ENCODE measurements at places on chromosomes 1 and 21.
A peak's percentile ranks its signal among the peaks of the same experiment; 100 is the strongest.

DNA sequence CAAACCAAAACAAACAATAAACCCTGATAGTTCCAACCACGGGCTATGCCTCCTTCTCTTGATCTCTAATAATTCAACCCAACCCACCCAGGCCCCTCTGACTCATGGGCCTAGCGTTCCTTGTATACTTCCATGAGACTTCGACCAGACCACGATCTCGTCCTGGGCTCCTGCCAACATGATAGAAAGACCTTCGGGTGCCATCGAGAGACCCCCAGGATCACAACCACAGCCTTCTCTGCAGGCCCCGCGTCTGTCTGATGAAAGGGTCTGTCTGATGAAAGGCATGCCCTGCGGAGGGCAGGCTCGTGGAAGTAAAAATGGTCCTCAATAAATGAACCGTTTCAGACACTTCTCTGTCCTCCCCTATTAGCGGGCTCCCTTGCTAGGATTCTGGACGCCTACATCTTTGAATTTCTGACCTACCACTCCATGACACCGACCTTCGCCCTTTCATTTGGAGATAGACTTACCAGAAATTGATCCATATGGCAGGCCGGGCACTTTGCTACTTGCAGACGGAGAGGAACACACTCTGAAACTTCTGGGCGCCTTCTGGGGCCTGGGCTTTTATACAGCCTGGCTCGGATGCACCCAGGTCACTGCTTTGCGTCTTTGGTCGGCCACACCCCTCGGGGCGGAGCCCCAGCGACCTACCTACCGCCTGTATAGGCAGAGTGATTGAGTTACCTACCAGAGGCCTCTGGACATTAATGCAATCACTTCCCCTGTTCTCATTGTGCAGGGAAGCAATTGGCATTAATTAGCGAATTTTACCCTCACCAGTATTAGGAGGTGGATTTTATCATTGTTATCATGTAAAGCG lies 5.3 kb upstream of the KLF18 start:
- DNase-seq = no peak

DNA sequence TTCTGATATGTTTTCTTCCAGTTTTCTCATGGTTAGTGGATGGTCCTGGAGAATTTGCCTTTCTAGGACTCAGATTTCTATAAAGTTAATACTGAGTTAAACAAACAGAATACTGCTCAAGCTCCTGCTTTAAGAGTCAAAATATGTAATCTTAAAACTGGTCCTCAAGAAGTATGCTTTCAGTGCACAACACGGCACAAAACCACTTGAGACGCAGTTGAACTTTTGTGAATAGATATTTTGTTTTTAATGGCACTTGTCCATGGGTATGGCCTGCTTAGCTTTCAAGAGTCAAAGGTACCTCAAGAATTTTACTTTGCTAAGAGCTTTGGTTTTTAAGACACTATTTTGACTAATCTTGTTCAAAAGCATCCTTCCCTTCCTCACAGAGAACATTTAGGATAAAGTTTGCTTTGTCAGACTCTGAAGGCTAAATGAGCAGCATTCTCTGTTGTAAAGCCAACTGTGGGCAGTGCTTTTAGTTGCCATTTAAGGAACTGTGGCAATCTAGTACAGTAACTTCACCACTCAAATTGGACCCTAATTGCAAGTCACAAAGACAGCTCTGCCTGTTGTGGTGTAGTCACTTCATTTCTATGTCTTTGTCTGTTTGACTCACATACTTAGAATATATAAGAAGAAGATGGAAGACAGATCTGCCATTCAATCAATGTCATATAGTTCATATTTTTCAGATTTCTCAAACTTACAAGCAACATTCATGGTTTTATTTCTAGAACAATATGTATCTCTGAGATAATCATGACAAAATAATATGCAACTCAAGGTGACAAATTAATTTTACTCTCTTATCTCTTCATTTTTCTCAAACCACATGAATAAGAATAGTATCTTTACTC lies 28.8 kb downstream of the SAMD13 start:
- DNase-seq = no peak

DNA sequence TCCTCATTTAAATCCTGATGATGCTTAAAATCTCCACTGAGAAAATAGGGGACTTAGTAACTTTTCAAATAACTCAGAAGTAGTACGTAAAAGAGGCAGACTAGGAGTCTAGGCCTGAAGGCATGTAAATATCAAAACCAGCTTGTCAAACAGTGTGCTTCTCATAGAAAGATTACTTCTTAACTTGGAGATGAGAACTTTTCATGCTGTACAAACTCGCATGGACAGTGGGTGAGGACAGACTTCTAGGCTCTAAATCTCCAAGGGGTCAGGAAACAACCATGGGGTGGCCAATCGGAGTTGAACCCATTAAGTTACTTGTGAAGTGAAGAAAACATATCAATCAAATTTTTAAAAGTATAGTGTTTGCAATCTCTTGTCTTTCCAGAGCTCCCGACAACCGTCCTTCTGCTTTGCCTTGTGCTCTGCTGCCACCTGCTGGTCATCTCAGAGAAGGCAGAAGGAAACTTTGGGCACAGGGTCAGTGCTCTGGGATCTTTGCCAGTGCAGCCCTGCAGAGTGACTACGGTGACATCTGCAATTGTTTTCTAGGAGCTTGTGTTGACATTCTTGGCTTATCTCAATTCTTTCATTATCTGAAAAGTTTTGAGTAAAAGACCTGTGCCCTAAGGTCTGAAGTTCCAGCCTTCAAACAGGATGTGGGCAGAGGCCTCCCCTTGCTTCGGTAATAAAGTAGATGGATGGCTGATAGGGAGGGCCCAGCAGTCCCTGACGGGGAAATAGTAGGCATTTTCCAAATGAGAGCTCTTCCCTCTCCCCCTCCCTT lies 105.1 kb upstream of the PDE4B start:
- peak; percentile 68 for DNase-seq

GRCh38 chr1:36115200-36115669 lies 9.8 kb downstream of the COL8A2 start:
- no peak for DNase-seq

GRCh38 chr1:20080441-20081352 lies 10.7 kb downstream of the PLA2G5 start:
- no peak for DNase-seq

DNA sequence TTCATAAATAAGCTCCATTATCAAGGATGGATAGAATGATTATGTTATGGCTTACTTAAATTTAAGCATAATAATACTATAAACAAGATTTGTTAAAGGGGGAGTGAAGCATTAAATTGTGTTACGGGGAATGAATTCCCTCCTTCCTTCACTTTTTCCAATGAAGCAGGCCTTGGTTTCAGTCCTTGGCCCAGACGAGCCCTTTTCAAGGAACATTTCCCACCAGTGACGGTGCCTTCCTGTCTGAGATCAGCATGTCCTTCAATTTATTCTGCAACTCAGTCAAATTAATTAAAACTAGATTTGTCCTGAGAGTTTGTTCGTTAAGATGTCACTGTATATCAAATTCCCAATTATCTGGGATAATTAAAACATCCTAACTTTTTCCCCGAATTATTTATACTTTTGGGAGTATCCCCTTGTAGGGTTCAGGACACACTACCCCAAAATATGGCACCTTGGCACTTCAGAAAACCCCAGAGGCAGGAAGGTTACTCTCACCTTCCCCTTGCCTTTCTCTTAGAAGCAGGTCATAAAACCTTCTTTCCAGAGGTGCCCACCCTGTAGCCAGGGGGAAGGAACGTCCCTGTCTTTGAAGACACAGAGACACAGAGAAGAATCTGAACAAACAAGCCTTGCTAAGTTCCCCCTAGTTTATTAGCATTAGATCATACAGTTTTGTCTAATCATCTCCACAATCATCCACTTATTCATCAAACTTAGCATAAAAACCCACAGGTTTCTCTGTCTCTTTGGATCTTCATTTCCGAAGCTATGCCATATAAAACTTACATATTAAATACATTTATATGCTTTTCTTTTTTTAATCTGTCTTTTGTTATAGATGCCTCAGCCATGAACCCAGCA lies 86.2 kb upstream of the ARHGAP29 start:
- no peak for DNase-seq

GRCh38 chr1:154556422-154556821 lies 2.0 kb downstream of the UBE2Q1 start:
- no peak for DNase-seq

DNA sequence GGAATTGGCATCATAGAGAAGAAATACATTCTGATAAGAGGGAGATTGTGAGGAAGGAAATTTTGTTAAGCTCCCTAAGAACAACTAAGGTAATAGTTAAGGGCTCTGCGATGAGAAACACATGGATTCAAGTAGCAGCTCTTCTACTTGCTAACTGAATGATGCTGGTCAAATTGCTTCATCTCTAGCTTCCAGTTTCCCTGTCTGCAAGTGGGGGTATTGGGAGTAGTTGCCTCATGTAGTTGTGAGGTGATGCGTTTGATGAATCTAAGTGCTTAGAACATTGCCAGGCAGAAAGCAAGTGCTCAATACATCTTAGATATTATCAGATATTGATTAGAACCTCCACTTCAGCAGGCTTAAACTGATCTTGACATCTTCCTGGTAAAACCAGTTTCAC lies 84.8 kb downstream of the CD58 start:
- no peak for DNase-seq

DNA sequence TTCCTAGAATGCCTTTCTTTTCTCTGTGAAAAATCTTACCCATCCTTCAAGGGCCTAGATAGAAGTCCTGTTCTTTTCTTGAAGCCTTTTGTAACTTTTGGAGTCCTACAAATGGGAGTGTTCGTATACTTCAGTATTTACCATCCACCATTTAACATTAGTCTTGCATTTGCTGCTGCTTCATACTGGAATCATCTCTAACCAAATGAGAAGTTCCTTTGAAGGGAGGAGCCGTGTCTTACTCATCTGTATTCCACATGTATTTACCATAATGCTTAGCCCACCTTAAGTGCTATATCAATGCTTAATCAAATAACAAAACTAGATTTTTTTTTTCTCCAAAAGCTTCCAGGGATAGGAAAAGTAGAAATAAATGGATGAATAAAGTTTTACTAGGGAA lies 7.1 kb downstream of the PRDX6 start:
- DNase-seq = no peak

GRCh38 chr1:67683766-67684525 lies 1.1 kb upstream of the GADD45A start:
- peak; percentile 25 for DNase-seq

- DNase-seq = no peak
Observed at GRCh38 chr1:234854645-234855039, 244.7 kb upstream of the IRF2BP2 start.

- peak; percentile 96 for DNase-seq
Observed at GRCh38 chr1:203290261-203291089, 14.8 kb upstream of the BTG2 start.

DNA sequence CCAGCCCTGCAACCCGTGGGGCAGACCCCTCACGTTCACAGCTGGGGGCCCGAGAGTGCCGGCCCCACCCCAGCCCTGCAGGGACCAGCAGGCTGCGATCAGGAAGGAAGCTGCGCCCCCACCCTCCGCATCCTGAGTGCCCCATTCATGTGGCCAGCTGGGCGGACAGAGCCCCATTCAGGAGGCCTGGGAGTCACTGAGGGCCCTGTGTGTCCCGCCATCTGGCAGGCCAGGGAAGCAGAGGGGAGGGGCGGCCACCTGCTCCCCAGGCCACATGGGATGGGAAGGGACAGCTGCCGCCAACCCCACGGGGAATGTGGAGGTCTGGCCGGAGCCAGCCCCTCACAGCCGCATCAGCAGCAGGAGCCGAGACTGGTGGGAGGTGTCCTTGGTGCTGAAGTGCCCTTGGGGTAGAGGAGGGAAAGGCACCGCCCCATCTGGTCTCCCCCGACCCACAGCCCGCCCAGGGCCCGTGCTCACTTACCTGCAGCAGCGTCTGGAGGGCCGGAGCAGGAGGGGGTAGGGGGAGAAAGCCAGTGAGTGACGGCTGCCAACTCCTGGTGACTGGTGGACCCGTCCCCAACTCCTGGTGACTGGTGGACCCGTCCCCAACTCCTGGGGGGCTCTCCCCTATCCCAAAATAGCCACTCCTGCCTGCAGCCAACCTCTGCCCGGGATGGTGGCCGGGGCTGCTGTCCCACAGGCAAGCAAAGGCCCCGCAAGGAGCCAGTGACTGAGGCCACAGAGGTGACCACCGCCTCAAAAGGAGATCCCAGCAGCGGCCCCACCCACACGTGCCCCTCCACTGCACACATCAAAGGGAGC lies 8.7 kb downstream of the ACAP3 start:
- DNase-seq = no peak

DNA sequence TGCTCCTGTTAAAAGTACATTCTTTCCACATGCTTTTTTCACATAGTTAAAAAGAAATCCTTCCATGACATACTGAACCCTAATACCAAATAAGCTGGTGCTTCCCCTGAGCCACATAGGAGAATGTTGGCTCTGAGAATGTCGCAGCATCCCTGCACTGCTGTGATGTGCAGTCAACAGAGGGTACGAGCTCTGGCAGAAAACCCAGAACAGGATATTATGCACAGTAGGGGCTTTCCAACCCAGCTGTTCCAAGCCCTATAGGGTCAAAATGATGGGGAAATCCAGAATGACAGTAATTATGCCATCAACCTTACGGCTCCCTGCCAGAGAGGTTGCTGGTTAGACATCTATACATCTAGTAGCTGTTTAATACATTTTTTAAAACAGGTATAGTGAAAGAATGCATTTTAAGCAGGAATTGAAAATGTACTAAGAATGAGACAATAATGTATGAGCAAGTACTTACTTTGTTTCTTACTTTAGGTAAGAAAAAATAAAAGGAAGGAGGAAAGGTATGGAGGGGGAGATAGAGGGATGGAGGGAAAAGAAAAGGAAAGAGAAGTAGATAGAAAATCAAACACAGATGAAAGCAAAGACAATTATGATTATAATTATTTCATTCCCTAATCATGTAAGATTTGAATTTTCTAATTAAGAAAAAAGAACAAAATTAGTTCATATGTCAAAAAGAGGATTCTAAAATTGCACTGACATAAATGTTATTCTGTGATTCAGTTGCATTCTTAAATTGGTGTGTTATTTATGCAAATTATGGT lies 126.0 kb downstream of the NR5A2 start:
- DNase-seq = peak; percentile 37

- DNase-seq = no peak
Observed at GRCh38 chr1:185232874-185233273, 75.9 kb downstream of the SWT1 start.

DNA sequence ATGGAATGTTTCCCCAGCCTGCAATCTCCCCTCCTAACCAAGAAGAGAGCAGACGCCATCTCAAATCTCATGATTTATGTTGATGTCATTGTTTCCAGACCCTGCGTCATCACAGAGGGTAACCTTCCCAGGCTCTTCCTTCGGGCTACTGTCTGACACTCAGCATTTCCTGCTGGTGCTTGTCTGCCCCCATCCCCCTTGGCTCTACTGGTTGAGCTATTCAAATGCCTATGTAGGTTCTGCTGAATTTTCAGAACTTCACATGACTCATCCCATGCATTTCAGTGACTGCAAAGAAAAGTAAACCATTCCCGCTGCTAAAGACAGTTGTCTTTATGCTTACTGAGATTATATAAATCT lies 24.8 kb upstream of the ITPKB start:
- DNase-seq = no peak

DNA sequence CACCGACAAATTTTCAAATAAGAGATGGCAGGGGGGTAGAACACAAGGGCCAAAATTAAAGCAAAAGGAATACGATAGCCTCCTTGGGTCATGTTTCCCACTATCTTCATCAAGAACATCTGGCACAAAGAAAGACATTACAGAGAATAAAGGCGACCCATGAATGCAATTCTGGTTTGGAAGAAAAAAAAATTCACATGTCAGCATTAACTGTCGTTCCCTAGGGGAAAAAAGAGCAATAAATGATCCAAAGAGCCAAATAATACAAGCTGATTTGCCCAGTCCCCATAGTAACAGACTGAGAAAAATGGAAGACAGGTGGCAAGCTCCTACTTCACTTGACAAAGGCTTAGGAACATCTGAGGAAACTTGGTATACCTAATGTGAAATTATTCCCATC lies 4.5 kb downstream of the STIL start:
- DNase-seq = no peak

- no peak for DNase-seq
Observed at GRCh38 chr1:242871471-242872030, 347.1 kb upstream of the PLD5 start.
